ENCODE measurements at places on chromosomes 7 and 10.

DNA sequence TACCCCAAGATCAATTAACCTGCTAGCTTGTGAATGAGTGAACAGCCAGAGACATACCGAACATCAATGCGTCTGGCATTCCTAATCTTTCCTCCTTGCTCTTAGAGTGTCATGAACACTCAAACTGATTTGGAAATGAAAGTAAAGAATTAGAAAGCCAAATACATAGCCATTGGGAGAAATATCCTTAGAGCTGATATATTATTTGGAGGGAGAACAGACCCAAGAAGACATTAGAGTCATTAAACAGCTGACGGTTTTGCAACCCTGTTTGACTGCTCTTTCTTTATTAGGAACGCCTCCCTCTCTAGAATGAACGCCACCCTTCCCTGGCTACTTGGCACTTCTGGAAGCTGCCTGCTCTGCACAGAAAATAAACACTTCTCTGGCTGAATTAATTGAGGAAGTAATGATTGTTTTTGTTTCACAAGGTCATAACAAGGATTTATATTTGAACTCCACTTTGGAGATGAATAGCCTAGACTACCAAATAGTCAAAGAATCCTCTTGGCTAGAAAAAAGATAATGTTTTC, 42.8 kb downstream of the CTTNBP2 start:
- no peak for DNase-seq

GRCh38 chr10:93481637-93482144, 443 bp downstream of the MYOF start:
- no peak for DNase-seq

DNA sequence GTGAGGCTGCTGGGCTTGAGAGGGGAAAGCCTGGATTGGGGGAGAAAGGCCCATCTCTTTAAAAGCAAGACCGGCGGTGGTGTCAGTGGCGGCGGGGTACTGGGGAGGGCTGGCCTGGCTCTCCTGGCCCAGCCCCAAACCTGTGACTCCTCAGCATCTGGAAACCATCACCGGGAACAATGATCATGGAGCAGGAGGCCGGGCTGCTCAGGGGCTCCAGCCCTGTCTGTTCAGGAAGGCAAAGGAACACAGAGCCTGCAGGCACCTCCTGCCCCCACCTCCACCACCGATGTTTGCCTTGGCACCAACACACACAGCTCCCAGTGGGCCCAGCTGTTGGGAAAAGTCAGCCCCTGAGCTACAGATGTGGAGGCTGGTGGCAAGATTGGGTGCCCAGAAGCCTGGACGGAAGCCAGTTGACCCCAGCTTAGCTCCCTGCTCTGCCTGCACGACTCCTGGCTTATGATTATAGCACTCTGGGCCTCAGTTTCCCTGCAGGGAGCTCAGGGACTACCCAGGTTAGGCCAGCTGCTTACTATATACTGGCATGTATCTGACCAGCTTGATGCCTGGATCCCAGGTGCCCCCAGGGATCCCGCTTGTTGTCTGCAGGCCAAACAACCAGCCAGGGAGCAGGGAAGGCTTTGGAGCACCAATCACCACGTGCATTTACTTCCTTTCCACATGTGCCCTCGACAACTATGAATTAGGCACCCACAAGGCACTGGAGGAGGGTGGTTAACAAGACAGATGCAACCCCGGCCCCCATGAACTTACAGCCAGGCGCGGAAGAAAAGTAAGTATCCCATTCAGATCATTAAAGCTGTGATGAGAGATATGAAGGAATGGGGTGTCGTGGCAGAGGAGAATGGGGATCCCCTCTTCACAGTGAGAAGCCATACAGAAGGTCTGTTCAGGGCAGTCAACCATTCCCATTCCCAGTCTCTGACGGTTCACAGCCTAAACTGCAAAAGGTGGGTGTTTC, 37.3 kb downstream of the ZCCHC24 start:
- no peak for DNase-seq

- DNase-seq = no peak
Measured at GRCh38 chr7:20790375-20790774, 3.7 kb upstream of the SP8 start.

GRCh38 chr10:15725603-15726002, 5.9 kb upstream of the ITGA8 start:
- no peak for DNase-seq

DNA sequence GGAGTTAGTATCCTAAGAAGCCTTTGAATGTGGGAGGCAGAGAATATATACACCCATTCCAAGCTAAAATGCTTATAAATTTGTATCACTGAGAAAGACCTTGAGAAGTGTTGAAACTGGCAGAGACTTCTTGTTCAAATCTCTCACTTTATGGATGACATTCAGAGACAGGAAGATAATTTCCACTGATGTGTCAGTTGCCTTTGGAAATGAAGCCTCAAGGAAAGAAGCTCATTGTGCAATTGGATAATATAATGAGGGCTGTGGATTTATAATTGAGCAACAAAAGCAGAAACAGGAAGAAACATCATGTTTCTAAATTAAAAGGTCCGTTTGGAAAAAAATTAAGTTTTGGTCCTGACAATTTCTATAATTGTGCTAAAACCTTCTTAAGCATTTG, 789.9 kb upstream of the IGFBP3 start:
- no peak for DNase-seq
